ENCODE measurements at places on chromosomes 11 and 22. TPM values are rescaled to one million over a fixed set of nuclear protein-coding genes. Genes with fewer than 3 reads are reported as not detected.

- no peak for DNase-seq
These were observed 1.4 kb upstream of the GAL3ST1 start for GRCh38 chr22:30575859-30576258.

CCDC73 gene
- total RNA-seq = not detected

- no peak for DNase-seq
These were observed 90.4 kb upstream of the SHISAL1 start for GRCh38 chr22:44403166-44403565.

GRCh38 chr11:126969865-126970479 lies 30.6 kb downstream of the KIRREL3 start:
- DNase-seq = peak; percentile 26

C11orf91 gene
- total RNA-seq = not detected

DNA sequence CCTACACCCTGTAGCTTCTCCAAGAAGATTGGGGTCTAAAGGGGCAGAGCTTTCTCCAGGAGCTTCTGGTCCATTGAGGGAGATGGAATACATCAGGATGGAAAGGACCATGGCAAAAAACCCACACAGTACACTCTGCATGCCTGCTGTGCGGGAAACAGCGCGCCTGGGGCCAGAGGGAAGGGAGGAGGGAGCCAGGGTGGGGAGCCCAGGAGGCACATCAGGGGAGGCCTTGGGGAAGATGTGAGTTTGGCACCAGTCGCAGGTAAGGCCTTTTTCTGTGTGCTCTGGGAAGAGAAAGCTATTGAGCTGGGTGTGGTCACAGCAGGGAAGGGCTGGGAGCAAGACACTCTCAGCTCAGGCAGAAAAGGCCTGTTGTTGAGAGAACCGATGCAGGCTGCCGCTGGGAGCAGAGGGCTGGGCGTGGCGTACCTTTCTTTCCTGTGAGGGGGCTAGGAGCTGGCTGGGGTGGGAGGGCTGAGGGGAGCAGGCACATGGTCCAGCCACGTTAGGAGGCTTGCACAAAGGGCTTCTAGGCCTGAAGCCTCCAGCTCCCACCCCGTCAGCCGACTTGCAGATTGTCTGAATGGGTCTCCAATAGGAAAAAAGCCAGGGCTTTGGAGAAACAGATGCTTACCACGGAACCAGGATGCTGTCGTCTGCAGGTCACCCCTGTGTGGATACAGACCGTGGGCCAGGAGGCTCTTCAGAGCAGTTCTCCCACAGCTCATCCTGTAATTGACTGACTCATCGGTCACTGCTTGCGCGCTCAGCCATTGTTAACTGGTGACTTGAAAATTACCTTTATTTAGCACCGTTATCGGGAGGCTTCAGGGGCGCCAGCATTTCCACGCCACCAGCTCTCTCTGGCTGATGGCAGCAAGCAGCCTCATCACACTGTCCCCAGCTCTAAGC lies 237.3 kb downstream of the ST3GAL4 start:
- DNase-seq = no peak

DNA sequence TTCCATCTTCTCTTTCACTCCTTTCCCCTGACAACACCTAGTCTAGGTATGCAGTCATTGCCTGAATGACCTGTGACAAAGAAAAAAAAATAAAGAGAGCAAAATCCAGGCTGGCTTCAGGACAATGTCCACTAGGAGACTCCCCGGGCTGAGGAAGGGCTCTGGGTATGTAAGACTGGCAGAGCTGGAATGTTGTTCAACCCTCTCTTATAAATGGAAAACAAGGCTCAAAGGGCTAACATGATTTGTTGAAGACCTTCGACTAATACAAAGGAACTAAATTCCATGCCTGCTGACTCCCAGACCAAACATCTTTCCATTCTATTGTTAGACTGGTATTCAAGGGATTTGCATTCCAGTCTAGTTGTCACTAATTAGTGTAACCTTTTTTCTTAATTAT lies 122.2 kb downstream of the ARL14EP start:
- DNase-seq = no peak

GRCh38 chr11:130909650-130910049 lies 6.6 kb downstream of the SNX19 start:
- no peak for DNase-seq

DNA sequence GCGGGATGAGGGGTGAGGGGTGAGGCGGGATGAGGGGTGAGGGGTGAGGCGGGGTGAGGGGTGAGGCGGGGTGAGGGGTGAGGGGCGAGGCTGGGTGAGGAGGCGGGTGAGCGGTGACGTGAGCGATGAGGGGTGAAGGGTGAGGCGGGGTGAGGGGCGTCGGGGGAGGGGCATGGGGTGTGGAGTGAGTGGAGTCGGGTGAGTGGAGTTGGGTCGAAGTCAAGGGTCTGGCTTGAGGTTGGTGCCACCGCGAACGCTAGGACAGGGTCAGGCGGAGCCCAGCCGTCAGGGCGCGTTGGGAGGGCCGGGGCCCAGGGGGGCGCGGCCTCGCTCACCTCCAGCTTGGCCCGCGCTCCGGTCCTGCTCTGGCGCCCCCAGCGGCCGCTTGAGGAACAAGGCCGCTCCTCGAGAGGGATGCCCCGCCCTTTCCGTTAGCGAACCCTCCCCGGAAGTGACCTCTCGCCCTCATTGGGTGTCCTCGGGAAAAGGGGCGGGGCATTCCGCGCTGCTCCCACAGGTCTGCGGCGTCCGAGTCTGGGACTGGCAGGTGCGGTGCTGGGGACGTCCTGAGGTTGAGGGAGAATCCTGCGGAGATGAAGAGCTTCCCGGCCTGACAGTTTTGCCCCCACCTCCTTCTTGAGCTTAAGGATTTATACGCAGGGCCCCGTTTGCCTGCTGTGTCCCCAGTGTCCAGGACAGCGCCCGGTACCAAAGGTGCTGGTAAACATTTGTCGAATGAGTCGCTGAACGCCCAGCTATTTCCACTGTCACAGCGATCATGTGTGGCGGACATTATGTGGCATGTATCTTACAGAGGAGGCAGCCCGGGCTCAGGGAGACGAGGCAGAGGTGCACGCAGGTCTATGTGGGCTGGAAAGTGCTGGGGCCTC lies at the start of gene SYCE3:
TSS of gene SYCE3 (minus strand) at position 397 of the 890 bp plus-strand sequence. CDS start 6,514 bp downstream, outside the sequence.
- peak; percentile 97 for DNase-seq

- DNase-seq = no peak
These were observed 163.0 kb downstream of the GRIK4 start for GRCh38 chr11:120674542-120674941.

DNA sequence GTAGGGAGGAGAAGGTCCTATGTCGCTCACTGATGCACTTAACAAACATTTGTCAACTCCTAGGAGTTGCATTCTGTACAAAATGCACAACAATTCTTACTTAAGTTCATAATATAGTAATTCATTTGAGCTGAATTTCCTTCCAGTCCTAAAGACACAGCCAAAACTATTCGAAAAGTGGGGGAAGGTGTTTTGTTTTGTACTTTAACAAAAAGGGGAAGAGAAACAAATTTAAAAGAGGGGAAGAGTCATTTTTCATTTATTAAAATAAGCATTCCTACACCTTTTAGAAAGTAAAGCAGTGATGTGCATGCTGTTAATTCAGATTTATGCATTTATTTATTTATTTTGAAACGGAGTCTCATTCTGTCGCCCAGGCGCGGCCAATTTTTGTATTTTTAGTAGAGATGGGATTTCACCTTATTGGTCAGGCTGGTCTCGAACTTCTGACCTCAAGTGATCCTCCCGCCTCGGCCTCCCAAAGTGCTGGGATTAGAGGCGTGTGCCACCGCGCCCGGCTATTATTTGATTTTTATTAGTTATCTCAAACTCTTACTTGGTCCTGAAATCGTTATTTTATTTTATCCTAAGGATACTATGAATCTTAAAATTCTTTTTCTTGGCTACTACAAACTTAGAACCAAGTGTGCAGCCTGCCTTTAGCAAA lies 1.1 kb upstream of the FANCF start:
- no peak for DNase-seq

- DNase-seq = no peak
These were observed 770.6 kb downstream of the CNTN5 start for GRCh38 chr11:99791354-99791753.

GRCh38 chr11:17572359-17572690 lies 25.3 kb downstream of the OTOG start:
- DNase-seq = no peak

GRCh38 chr11:122154994-122155393 lies 39.0 kb upstream of the BLID start:
- no peak for DNase-seq

OSBP2 gene
- total RNA-seq = 3.0 TPM

DNA sequence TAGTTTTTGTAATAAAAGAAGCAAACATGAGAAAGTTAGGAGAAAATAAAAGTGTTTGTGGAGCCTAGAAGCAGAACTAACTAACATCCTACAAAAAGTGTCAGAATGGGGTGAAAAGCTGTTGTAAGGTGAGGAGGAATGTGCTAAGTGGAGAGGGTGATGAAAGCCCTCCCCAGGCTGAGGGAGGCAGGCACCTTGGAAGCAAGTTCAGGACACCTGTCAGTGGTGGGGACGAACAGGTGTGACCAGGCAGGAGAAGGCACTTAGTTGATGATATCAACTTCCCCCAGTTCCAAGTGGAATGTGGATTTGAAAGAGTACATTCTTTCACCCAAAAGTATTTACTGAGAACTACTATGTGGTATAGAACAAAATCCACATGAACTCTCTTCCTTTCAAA lies 18.7 kb upstream of the BMAL1 start:
- no peak for DNase-seq

DNA sequence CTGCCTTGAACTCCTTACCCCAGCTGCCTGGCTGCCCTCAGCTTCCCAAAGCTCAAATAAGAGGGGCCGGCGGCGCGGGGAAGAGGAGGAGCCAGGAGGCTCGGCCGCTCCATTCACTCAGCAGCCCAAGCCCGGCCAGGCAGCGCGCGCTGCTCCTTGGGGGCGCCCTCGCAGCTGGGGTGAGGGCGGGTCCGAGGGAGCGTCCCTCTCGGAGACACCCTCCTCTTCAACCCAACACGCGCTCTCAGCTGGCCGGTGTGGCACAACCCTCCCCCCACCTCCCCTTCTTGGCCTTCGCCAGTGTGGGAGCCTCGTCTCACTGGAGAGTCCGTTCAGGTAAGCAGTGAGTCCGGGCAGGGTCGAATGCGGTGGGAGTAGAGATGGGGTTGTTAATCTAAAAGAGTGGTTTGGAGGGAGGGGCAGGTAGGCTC lies at the start of gene WT1:
TSS of gene WT1 (minus strand) at position 29 of the 431 bp plus-strand sequence.
- DNase-seq = peak; percentile 38

BIRC3 gene
- total RNA-seq = 0.08 TPM

- DNase-seq = peak; percentile 67
These were observed 38.2 kb downstream of the TRIOBP start for GRCh38 chr22:37734964-37735451.

KDM4E gene
- not detected for total RNA-seq

DNA sequence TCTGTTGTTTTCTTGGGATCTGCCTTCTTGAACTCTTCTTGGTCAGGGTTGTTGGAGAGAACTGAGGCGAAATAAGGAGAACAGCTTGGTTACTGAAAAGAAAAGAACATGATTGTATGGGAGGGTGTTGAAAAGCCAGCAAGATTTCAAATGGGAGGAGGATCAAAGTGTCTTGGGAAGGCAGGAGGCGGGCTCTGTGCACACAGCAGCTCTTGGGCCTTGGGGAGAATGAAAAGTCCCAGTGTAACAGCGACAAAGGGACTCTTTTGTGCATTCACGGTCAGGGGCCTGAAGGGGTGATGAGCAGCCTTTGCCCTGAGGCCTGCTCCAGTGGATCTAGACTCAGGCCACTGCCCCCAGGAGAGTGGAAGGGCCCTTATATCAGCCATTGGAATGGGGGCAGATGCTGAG lies 135.4 kb downstream of the ADAMTS15 start:
- no peak for DNase-seq

- DNase-seq = no peak
These were observed 40.8 kb downstream of the PGM2L1 start for GRCh38 chr11:74357449-74357848.

- no peak for DNase-seq
These were observed 23.7 kb downstream of the HTR3B start for GRCh38 chr11:113928311-113928710.

TMEM134 gene
- 47.4 TPM for total RNA-seq

DNA sequence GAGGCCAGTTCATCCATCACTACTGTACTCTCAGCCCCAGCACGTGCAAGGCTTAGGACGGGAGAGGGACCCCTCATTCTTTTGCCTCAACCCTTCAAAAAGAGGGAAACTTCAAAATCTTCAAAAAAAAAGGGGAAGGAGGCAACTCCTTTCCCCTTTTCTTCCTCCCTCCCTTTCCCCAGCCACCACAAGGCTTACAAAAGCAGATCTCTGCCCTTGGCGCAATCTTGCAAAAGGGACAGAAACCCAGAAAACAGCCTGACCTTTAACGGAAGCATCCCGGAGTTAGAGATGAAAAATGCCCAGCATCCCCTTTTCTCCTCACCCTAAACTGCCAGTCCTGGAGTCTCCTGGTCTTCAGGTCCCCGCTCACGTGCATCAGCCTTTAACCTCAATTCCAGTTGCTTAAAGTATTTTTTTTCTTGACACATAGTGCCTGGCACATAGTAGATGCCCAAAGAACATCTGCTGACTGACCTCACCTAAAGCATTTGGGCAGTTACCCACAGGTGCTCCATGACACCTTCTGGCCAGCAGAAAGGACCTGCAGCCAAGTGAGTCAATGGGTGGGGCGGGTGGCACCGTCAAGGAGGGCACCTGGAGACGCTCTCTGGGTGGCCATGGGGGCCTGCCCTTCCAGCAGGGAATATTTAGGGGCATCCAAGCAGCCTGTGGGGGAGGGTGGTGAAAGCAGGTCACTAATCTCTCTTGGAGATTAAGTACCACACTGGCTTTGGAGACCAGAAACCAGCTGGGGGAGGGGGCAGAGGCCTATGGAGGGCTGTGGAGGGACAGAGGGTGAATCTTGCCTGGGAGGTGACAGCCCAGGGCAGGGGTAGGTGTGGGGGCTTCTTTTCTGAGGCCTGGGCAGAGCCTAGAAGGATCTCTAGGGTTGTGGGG lies 16.3 kb downstream of the NECTIN1 start:
- no peak for DNase-seq

GDPD4 gene
- not detected for total RNA-seq

- DNase-seq = no peak
These were observed 33.0 kb upstream of the CKAP5 start for GRCh38 chr11:46879056-46879585.
